ENCODE measurements at places on chromosomes 7 and 10.

- no peak for DNase-seq
These were observed 388.3 kb upstream of the ETV1 start for GRCh38 chr7:14377646-14378266.

DNA sequence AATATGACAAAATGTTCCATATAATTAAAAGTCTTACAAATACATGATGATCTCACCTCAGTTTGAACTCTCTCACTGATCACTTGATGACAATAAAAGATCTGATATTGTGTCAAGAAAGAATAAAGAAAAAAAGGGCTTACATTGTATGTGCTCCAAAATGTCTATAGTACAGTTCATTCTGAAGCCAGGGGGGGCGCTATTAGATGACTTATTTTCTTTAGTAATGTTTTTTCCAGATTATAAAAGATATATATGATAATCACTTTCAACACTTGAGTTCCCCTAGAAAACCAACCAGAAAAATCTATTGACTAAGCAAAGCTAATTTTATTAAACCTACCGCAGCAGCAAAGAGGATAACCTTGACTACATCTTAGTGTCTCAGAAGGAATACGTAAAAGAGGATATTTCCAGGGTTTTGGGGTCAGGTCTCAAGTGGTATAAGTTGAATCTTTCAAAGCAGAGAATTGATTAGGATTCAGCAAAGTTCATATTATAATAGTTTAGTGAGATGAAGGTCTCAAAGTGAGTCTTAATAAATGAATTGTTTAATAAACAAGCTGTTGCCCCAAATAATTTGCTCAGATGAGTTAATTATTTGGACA is 55.8 kb downstream of the PTN start:
- no peak for DNase-seq

GRCh38 chr7:75925717-75926435 is 10.9 kb downstream of the POR start:
- DNase-seq: no peak

GRCh38 chr7:80480566-80480965 is 31.3 kb downstream of the GNAT3 start:
- no peak for DNase-seq

- no peak for DNase-seq
These were observed 143.1 kb downstream of the NPY start for GRCh38 chr7:24427048-24427447.

- DNase-seq: no peak
These were observed 10.9 kb downstream of the PAPSS2 start for GRCh38 chr10:87670586-87670985.

GRCh38 chr7:138247568-138248333 is 171.5 kb downstream of the AKR1D1 start:
- DNase-seq: no peak

GRCh38 chr10:96130326-96130995 is 364 bp downstream of the ZNF518A start:
- peak; percentile 90 for DNase-seq

DNA sequence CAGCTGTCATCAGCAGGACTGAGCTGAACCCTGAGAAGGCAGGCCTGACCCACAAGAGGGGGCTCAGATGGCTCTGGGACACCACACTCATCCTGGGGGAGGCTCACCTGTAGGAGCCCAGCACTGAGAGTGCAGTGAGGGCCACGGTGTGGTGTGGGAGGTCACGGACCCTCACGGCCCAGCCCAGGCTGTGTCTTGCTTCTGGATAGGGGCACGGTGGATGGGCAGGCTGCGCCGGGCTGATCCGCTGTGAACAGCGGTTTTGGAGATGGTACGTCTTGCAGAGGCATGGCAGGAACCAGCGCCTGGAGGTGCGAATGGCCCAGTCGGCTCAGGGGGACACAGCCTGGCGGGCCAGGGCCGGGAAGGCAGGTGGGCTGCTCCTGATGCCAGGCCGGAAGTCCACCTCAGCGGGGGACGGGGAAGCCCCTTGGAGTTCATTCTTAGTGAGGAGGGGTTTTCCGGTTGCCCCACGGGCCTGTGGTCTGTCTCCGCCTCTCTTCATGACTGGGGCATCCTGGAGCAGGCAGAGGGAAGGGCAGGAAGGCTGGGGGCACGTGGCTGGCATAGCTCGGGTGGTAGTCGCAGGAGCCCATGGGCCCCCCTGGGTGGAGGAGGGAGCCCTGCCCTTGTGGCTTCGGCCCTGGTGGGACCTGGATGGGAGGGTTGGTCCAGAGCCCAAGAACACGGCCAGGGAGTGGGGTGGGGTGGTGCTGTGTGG is 112.5 kb downstream of the UNCX start:
- peak; percentile 71 for DNase-seq

- DNase-seq: no peak
These were observed 6.5 kb downstream of the SNX8 start for GRCh38 chr7:2307690-2308107.

GRCh38 chr7:134723892-134724291 is 55.5 kb upstream of the CALD1 start:
- DNase-seq: no peak

GRCh38 chr7:18508443-18509427 is 13.2 kb downstream of the HDAC9 start:
- no peak for DNase-seq

- DNase-seq: no peak
These were observed 26.2 kb upstream of the ZNF716 start for GRCh38 chr7:57423768-57424167.

- no peak for DNase-seq
These were observed 12.2 kb upstream of the GDF10 start for GRCh38 chr10:47287805-47288204.

DNA sequence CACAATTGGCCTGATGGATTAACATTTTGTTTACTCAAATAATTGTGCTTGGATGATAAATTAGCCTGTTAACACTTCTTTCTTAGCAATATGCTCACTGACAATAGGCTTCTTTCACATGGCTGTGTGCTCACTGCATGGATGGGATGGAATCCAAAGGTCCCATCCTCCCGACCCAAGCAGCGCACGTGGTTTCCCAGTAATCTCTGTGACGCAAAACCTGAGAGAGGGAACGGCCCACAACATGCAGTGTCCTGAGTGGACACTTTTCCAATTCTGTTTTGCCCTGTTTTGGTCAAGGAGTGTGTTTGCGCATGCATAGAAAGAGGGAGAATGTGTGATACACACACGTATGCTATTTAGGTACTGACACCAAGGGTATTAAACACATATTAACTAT is 42.1 kb upstream of the RASGEF1A start:
- DNase-seq: no peak

- peak; percentile 69 for DNase-seq
These were observed 2.3 kb downstream of the KLF6 start for GRCh38 chr10:3782451-3783315.

GRCh38 chr7:77619314-77619713 is 76.9 kb upstream of the RSBN1L start:
- DNase-seq: no peak

DNA sequence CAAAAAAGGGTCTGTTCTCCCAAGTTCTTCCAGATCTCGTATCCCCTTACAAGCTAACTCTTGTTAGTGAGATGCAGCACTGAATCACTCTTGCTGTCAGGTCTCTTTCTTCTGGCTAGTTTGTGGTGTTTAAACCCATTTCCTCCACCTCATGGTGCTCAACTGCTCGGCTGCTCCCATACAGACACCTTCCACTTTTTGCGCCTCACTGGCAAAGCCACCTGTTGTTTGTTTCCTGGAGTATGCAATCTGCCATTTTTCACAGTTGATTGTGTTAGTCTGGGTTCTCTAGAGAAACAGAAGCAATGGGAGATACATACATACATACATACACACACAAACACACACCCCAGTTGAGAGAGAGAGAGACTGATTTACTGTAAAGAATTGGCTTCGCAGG is 124.4 kb upstream of the SP8 start:
- DNase-seq: no peak

- no peak for DNase-seq
These were observed 74.1 kb upstream of the PARD3 start for GRCh38 chr10:34889004-34889869.

GRCh38 chr7:116354546-116355423 is 144.4 kb downstream of the TES start:
- peak; percentile 81 for DNase-seq

GRCh38 chr7:22346383-22347107 is 10.4 kb downstream of the RAPGEF5 start:
- no peak for DNase-seq

GRCh38 chr7:107446531-107446930 is 23.3 kb upstream of the GPR22 start:
- no peak for DNase-seq

GRCh38 chr10:81871558-81871957 is 3.4 kb upstream of the NRG3 start:
- no peak for DNase-seq

GRCh38 chr7:140724706-140725105 is 28.2 kb downstream of the NDUFB2 start:
- no peak for DNase-seq

DNA sequence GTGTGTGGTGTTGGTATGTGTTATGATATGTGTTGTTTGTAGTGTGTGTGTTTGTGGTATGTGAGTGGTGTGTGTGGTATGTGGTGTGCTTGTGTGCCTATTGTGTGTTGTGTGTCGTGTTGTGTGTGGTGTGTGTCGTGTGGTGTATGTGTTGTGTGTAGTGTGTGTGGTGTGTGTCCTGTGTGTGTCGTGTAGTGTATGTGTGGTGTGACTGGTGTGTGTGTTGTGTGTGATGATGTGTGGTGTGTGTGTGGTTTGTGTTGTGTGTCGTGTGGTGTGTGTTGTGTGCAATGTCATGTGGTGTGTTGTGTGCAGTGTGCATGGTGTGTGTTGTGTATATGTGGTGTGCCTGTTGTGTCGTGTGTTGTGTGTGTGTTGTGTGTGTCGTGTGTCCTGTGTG is 144.6 kb downstream of the DNAJB6 start:
- no peak for DNase-seq

- DNase-seq: peak; percentile 75
These were observed 435 bp upstream of the PWWP2B start for GRCh38 chr10:132396494-132397035.

- DNase-seq: peak; percentile 55
These were observed 61.4 kb downstream of the CREB5 start for GRCh38 chr7:28473571-28474281.

DNA sequence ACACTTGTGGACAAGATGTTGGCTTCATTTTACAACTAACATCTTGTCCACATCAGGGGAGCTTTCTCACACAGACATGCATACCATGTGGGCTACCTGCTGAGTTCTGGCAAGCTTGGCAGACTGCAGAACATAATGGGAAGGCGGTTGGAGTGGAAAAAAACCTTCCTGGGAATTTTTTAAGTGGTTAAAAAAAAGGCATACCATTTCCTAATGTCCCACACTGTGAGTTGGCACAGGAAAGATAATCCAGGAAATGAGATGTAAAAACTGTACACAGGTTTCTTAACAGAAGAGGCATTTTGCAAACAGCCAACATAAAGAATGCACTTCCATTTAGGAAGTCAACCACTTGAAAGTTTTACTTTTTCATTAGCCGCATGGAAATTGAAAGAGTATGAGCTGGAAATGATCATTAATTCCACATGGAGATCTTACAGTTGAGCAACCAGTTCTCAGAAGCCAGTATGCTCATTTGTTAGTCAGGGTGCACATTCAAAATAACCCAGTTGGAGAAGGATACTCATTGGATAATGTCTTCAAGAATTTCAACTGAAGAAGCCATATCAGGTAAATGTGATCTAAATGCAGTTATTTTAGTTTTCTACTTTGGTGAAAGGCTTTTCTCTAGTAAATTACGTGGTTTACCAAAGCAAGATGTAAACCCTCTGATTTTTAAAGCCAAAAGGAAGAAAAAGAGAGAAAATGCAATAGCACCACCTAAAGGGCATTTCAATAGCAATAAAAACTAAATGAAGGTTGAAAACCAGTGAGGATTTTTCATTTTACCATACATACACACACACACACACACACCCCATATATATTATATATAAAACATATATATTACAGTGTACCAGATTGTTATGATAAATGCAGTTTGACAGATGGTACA is 194.0 kb downstream of the TAX1BP1 start:
- no peak for DNase-seq

- DNase-seq: no peak
These were observed 48.4 kb upstream of the FHIP2A start for GRCh38 chr10:114773197-114773532.

DNA sequence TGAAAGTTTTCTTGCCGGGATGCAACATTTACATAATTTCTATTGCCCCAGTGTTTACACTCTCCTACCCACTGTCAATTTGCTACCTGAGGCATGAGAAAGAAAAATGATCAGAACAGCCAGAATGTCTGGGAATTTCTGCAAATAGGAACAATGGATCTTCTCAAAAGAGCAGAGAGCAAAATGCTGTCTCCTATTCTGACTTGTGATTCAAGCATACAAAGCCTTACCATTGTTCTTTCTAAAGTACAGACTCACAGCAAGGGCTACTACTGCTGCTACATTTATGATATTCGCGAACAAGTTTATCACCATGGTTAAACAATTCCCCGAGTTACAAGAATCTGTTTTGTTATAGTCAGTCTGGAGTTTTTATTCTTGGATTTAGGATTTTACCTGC is 329.9 kb upstream of the CELF2 start:
- no peak for DNase-seq

GRCh38 chr10:35340975-35341374 is 4.7 kb downstream of the CCNY start:
- DNase-seq: no peak

DNA sequence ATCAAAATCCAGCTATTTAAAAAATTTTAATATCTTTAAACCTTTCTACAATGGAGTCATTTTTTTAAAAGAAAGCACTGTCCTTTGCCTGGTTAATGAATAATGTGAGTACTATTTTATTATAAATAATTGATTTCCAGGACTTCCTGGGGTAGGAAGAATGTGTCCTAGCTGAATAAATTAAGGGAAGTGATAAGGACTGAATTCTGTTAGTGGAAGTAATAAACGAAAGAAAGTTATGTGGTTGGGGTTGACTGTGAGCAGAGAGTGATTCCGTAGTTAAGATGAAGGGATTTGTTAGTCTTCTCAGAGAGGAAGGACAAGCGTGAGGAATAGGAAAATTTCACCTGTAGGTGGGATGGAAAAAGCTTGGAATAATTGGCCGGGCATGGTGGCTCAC is 59.1 kb downstream of the AHCYL2 start:
- no peak for DNase-seq

DNA sequence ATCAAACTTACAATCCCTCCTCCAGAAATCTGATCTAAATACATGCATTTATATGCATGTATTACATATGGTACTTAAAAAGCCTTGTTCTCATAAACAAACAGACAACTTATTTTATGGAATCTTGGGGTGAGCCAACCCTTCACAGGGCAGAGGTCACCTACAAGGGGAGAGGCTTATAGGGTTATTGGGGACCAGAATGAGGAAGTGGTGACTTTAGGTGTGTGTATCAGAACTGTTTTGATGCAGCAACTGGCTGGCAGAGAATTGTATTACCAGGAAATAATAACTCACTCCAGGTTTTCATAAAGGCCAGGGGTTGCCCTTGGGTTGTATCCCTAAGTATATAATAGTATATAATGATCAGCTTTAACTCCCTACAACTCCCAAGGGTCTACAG is 91.1 kb downstream of the SVIL start:
- no peak for DNase-seq

DNA sequence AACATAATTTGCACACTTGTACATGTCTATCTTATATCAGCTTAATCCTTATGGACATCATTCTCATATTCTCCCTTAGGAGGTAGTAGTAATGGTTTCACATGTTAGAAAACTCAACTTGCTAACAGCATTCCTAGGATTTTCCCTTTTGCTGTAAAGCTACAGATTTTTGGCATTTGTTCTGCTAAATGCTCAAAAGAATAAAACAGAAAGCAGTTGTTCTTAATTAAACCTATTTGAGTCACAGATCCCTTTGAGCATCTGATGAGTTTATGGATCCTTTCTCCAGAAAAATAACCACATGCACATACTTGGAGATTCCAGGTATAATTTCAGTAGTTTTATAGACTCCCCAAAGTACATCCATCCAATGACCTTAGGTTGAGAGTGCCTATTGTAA is 122.9 kb upstream of the BET1 start:
- DNase-seq: no peak
